H4 (cell line): ENCODE measurements at places on chromosomes 2 and 18. TPM values are rescaled to one million over a fixed set of nuclear protein-coding genes. Genes with fewer than 3 reads are reported as not detected.

- peak; percentile 87 for DNase-seq
Observed at GRCh38 chr2:196719110-196719872, 79.8 kb downstream of the CCDC150 start.

GRCh38 chr2:111924617-111925107, 26.3 kb downstream of the MERTK start:
- no peak for DNase-seq

DNA sequence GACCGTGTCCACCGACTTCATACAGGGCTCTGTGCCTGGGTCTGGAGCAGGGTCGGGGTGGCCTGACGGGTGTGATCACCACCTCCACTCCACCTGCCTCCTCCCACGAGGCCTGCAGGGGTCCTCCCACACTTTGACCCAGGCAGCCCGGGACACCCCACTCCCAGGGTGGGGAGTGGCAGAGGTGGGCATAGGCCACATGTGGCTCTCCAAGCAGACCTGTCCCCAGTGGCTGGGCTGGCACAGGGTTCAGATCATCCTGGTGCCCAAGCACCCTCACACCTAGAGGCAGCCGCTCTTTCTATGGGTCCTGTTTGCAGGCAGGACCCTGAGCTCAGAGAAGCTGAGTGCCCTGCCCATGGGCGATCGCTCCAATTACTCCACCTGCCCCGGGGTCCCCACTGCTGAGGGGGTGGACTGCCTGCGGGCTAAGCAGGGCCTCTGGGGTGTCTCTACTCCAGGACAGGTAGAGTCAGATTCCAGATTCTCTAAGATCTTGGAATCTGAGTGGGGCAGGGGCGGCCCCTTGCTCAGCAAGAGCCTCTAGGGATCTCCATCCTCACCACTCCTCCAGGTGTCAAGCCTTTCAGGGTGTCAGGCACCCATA, 1.4 kb downstream of the NEURL3 start:
- DNase-seq = no peak

DNA sequence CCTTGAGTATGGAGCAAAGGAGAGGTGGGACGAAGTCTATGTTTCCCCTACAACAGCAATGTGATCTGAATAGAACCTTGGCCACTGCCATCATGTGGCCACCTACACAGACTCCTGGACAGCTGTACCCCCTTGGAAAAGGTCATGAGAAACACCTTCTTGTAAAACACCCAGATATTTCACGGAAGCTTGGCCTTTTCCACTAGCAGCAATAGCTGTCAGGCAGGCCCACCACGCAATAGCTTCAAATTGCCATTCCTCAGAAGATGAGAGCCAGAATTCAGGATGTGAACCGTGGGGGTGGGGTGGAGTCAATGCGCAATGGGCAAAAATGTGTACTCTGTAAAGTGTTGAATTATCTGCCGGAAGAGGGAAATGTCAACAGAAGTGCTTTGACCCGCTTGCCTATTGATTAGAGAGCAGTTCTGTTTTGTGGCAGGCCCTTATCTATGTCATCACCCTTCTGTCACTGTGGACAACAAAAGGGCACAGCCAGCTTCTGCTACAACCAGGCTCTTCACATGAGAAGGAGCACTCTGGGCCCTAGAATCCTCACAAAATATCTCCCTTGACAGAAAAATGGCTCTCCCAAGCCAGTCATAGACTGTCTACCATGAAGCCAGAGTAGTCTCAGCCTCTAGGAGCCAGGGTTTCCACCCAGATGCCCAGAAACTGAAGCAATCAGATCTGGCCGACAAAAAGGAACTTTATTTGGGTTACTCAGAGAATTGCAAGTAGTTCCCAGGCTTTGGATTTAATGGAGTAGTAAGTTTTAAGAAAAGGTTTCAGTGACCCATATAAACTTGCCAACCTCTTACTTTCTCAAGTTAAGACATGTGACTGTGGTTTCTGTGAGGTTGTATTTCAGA, 9.5 kb downstream of the INPP1 start:
- DNase-seq = no peak

GRCh38 chr2:68367953-68368653, 3.0 kb downstream of the PLEK start:
- no peak for DNase-seq

DNA sequence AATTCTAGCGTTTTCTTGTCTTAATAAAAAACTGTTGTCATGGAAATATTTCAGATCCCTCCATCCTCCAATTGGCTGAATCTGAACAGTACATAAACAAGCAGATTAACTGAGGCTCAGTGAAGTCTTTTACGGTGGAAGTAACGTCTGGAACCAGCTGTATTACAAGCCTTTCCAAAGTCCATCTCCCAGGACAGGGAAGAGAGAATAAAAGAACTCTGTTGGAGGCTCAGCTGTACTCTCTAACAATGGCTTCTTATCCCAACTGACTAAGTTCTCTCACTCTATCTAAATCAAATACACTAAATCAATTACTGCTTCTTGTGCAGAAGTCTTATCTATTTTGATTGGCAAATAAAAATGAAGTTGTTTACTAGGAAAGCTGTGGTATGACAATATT, 19.9 kb upstream of the NEDD4L start:
- no peak for DNase-seq

DNA sequence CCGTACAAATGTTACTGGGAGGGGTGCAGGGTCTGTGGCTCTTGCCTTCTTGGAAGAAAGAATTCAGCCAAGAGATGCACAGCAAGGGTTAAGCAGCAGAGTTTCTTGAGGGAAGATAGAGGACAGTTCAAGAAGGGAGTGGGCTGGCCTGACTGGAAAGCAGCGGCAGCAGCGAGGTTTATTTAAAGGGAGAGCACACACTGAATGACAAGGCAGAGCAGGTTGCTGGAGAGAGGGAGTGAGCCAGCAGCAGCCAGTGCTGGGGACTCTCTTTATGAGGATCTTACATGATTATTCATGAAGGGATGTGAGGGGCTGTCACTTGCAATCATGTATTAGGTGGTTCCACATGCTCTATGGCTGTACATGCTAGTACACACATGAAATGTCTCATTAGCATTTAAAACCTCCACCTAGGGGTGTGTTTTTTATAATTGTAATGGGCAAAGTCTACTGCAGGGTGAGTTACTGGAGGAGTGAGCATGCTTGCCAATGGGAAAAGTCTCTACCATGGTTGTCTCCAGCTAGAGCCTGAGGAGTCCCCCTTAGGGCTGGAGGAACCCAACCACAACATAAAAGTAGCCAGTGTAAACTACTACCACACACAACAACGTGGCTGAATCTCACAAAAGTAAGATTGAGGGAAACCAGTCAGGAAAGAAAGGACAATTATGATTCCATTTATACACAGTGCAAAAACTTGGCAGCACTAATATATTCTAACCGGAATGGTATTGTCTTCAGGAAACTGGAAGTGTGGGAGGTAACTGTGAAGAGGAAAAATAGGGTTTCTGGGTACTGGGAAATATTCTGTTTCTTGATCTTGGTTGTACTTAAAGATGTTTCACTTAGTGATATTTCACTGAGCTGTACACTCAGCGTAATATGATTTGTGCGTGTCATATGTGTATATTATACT, 87.6 kb upstream of the FAM110C start:
- no peak for DNase-seq

- DNase-seq = no peak
Observed at GRCh38 chr2:119760237-119760955, 674 bp downstream of the PTPN4 start.

DNA sequence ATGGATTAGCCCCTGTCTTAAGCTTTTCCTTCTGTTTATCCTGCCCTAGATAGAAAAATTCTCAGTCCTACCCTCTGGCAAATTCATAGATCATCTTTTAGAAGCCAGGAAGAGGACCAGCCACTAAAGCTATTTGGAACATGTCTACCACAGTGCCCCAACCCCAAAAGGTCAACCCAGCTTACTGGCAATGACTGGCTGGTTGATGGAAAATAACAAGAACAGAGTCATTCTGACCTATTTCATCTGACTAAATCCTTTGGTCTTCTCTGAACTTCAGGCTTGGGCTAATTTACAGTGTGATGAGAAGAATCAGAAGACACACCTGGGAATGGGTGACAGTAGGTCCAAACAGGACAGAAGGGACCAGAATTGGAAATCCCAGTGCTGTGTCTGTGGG, 227.3 kb upstream of the CCDC68 start:
- DNase-seq = no peak

DNA sequence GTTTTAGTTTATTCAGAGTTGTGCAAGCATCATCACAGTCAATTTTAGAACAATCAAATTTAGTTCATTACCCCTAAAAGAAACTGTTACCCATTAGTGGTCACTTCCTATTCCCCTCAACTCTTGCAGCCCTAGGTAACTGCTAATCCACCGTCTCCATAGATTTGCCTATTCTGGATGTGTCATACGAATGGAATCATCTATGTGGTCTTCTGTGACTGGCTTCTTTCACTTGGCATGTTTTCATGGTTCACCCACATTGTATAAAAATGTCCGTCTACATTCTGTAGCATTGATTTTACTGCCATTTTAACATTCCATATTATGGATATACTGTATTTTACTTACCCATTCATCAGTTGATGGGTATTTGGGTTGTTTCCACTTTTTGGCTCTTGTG, 5.3 kb upstream of the CEP68 start:
- no peak for DNase-seq

GRCh38 chr18:26978812-26979341, 113.4 kb upstream of the AQP4 start:
- DNase-seq = no peak

DNA sequence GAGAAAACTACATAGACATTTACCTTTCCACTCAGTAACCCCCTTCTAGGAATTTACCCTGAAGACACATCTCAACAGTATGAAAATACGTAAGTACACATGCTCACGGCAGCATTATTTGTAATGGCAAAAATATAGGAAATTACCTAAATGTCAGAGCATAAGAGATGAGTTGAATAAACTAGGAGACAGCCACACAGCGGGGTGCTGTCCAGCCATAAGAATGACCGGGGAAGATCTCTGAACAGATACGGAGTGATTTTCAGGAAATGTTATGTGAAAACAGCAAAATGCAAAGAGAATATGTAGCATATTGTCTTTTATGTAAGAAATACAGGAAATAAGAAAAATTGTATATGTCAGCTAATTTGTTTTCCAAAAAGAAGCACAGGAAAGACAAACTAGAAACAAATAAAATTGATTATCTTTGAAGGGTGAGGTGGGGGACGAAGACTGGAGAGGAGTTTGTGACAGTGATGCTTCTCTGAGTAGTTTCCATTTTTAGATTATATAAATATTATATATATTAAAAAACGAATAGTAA, 195.4 kb downstream of the HAUS1 start:
- no peak for DNase-seq

- no peak for DNase-seq
Observed at GRCh38 chr2:233813236-233814055, 35.3 kb downstream of the MROH2A start.

DNA sequence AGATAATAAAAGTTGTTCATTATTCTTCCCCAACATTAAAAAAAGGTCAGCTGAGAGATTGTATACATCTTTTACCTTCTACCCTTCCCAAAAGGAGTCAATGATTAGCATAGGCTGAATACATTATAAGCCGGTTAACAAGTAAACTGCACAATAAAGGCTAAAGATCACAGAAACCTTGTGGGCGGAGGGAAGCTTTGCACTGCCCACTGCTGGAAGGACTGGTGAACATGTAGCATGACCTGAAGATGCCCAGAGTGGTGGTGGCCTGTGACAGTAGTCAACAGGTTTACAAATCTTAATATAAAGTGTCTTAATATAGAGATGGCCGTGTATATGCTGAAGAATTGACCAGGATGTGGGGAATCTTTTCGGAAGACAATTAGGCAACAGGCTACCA, 35.6 kb downstream of the ARL5A start:
- DNase-seq = no peak

DNA sequence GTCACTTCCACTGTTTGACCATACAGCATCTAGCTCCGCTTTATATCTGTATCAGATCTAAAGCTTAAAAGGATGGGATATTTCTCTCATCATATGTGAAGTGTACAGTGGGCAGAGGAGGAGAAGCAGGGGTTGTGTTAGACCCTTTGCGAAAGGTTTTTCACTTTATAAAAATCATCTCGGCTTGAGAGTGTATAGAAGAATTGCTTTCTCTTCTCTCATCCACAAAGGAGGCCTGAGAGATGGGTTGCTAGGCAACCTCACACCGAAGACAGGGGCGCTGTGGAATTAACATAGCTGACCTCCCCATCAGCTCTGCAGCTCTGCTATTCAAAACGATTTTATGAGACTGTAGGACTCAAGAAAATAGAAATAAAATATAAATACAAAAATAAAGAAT, 70.2 kb upstream of the GALNT3 start:
- no peak for DNase-seq

DNA sequence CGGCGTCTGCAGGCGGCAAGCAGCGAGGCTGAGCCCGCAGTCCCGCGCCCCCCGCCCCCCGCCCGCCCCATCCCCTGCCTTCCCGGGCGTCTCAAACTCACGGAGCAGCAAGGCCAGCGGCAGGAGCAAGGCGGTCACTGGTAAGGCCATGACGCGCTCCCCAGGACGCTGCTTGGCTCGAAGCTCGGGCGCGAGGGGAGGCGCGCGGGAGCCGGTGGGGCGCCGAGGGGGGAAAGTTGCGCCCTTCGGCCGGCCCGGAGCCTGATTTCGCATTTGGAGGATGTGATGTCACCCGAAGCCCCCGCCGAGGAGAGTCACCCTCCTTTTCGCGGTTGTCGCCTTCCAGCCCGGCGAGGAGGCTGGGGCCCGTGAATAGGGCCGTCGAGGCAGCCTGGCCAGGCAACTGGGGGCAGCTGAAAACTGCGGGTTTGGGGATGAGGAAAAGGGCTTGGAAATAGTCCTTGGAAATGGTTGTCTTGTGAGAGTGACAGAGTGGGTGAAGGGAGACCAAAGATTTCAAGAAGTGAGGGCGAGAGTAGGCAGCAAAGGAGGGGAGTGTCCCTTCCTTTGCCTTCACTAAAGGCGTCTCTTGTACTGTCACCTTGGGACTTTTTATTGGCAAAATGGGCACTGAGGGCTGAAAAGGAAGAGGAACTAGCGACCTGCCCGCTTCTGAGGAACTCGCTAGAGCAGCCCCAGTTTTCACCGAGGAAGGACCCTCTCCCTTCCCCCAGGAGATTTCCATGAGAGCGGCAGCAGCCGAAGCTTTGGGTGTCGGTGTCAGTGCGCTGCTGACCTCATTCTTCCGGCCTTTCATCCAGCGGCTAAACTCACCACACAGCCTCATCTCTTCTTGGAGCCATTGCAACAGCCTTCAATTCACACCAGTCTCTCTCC, at the start of gene CD8A:
CD8A (minus strand) TSS at position 238 of the 897 bp plus-strand sequence; CDS start at position 150, 88 bp downstream.
- DNase-seq = no peak

- DNase-seq = no peak
Observed at GRCh38 chr18:9221661-9222060, 85.1 kb downstream of the ANKRD12 start.

GRCh38 chr2:237700512-237701032, 73.2 kb downstream of the LRRFIP1 start:
- DNase-seq = peak; percentile 55

Gene SNED1
- 1.7 and 2.6 TPM in 2 replicates for total RNA-seq

Gene CREG2
- not detected in 2 replicates for total RNA-seq

Gene TMEM198
- 0.86 and 1.9 TPM in 2 replicates for total RNA-seq

Gene EFEMP1
- total RNA-seq = 0.51 and 2.0 TPM in 2 replicates

Gene TTN
- total RNA-seq = not detected in 2 replicates

Gene SGPP2
- not detected in 2 replicates for total RNA-seq

Gene TANC1
- total RNA-seq = 14.6 and 16.6 TPM in 2 replicates

Gene FAM110C
- total RNA-seq = 0.12 and 0.15 TPM in 2 replicates

Gene SCTR
- total RNA-seq = not detected in 2 replicates
